ENCODE measurements at places on chromosomes 7 and 10.

DNA sequence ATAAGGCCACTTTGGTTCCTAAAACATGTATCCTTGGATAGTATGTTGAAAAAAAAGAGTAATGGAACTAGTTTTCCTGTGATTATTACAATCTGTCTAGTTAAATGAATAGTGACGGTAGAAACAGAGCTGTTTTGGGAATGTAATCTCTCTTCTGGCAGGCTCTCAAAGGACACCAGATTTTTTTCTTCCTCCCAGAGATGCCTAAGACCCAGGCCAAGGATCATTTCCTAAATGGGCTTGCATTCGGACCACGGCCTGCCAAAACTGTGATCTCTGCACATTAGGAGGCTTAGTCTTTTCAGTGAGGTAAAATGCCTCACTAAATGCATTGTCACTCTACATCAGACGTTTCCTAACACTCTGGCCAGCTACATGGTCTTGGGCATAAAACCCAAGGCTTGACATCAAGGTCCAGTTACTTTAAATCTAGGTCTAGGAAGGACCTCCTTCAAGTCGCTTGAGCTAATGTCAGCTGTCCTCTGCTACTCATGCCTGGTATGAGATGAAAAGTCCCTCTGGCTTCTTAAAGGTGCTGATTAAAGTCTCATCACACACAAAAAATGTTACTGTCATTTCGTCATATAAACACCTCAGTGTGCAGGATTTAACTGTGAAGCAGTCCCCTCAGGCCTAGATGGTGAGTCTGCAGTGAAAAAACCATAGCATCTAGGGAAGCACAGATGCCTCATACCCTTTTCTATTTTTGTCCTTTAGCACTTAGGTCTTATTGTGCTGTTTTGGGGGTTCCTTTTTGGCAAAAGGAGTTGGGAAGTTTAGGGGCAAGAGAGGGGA is 47.7 kb downstream of the DLD start:
- DNase-seq, result no peak

DNA sequence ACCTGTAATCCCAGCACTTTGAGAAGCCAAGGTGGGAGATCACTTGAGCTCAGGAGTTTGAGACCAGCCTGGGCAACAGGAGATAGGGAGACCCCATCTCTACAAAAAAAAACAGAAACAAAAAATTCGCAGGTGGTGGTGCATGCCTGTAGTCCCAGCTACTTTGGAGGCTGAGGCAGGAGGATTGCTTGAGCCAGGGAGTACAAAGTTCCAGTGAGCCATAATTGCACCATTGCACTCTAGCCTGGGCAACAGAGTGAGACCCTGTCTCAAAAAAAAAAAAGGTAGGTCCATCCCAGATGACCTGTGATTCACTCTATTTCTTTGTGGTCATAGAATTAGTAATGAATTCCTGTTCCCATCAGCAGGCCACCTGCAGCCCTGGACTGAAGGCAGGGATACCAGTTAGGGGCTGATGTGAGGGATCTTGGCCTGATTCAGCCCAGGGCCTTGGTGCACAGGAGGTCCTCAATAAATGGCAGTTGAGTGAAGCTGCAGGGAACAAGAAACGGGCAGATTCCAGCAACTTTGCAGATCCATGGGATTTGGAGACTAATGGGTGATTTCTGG is at the start of gene MYH16:
TSS of gene MYH16 (plus strand) at position 364 of the 570 bp plus-strand sequence.
- no peak for DNase-seq

DNA sequence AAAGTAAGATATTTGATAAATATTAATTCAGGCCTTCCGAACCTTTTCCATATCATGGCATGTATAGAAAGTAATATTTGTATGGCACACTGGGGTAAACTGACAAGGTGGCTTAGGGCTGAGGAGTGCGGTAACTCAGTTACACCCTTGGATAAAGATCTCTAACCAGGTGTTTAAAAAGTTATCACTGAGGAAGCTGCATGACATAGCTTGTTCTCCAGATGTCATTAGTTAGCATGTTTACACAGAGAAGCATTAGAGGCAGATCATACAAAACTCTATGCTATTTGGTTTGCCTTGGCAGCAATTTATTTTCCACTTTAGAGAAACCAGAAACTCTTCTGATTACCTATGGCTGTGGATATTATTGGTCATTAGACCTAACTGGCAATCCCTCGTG is 118.2 kb downstream of the ST7 start:
- no peak for DNase-seq

GRCh38 chr10:58955615-58956014 is 220.8 kb upstream of the PHYHIPL start:
- DNase-seq, result no peak

DNA sequence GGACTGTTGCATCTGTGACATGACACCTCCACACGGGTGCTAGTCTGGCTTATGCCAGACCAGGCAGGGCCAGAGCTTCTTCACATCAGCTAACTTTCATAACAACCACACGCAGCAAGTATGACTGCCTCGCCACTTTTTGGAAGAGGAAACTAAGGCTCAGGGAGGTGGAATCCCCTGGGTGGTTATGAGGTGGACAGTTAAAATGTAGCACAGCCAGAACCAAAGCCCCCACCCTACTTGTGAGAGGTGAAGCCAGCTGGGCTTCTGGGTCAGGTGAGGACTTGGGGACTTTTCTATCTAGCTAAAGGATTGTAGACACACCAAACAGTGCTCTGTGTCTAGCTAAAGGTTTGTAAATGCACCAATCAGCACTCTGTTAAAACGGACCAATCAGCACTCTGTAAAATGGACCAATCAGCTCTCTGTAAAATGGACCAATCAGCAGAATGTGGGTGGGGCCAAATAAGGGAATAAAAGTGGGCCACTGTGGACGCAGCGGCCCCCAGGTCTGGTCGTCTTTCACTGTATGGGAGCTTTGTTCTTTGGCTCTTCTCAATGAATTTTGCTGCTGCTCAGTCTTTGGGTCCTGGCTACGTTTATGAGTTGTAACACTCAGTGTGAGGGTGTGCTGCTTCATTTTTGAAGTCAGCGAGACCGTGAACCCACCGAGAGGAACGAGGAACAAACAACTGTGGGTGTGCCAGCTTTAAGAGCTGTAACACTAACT is 171.0 kb downstream of the PTPN20 start:
- DNase-seq, result no peak

DNA sequence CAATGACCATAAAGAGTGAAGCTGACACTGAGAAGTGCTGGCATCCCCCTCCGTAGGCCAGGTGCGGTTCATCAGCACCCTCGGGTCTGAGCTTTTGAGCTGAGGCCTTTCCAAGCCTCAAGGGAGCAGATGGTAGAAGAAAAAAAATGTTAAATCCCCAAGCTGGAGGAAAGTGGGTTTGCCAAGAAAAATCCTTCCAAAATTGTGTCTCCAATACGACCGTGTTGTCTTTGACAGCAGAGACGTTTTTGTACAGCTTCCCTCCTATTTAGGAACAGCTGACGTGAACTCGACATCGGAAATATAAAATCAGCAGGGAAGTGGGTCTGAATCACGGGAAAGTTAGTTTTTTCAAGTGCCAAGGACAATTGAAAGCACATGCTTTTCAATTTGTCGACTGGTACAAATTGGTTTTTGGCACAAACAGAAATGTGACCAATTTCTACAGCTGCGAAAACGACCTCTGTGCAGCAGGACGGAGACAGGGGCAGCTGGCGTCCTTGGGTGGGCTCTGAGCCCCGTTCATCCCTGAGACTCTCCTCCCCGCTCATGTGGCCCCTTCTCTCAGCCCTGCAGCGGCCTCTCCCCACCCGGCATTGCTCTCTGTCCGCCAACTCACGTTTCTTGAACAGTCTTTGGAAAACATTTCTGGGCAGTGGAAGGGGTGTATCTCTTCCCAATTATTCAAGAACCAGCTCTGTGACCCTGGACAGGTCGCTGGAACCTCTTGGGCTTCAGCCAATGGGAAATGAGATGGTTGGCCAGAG is 89.9 kb downstream of the PAXIP1 start:
- DNase-seq, result no peak

DNA sequence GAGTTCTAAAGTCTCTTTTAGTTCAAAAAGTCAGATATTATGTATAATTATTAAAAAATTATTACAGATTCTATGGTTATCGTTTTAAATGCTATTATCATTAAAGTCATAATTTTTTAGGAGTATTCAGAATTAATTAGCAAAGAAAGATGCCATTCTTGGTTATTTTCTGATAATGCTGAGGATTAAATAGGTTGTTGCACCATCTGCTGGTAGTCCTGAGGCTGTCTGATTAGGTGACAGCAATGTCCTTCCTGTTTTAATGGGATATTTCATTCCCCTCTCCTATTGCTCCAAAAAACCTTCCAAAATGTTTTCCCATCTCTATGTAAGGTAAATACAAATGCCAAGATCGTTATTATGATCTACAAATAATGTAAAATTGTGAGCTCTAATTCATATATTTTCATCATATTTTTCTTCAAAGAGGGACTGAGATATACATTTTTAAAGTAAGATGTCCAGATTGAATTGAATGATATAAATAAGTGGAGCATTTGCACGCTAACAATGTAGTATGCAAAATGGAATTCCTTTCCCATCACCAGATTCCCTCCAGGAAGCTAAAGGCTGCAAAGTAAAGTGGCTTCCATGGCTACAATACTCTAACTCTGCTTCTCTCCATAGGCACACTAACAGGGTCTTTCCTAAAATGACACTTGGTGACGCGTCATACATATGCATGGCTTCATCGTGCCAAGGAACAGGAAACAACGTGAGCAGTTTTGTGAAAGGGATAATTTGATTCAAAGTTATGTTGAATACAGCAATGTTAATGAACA is 58.8 kb upstream of the AKR1E2 start:
- no peak for DNase-seq

DNA sequence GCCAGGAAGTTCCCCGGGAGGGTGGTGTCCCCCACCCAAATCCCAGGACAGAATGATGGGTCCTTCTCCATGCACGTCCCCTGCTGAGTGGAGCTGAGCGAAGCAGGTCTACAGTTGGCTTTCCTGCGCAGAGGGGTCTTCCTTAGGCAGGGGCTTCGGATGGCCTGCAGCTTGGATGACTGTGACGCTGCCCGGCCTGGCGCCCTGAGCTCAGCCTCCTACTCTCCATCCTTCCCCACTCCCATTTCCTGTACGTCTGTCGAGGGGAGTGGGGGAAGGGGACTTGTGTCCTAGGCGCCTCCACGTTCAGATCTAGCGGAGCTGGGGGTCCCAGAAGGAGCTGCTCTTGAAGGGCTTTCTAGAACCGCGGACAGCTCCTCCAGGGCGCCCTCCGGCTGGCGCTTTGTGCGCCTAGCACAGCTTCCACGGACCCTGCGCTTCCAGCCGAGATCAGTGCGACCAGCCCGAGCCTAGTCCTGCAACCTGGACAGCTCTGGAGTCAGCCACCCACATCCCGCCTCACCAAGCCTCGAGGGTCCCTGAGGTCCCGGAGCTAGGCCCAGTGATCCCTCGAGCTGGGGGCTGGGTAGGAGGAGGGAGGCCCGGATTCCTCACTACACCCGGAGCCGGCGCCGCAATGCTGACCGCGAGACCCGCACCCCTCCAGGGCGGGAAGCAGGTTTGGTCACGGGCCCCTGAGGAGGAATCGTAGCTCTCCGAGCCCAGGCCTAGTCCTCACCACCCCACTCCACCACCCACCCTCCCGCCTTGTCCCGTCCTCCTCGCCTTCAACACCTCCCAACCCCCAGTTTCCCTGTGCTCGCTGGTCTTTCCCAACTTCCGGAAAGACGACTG is 1.9 kb downstream of the GRID1 start:
- no peak for DNase-seq

DNA sequence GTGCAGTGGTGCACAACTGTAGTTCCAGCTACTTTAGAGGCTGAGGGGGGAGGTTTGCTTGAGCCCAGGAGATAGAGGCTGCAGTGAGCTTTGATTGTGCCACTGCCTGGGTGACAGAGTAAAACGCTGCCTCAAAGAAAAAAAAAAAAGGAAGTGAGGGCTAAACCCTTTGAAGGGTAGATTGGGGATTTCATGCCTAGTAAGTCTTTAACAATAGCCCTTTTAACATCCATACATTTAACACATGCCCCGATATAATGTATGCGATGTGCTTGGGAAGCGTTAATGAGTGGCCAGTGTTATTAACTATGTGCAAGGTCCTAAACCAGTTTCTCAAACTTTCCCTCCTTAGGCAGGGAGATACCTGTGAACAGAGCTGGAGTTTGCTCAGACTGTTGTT is 229.2 kb upstream of the HPS1 start:
- DNase-seq, result no peak

DNA sequence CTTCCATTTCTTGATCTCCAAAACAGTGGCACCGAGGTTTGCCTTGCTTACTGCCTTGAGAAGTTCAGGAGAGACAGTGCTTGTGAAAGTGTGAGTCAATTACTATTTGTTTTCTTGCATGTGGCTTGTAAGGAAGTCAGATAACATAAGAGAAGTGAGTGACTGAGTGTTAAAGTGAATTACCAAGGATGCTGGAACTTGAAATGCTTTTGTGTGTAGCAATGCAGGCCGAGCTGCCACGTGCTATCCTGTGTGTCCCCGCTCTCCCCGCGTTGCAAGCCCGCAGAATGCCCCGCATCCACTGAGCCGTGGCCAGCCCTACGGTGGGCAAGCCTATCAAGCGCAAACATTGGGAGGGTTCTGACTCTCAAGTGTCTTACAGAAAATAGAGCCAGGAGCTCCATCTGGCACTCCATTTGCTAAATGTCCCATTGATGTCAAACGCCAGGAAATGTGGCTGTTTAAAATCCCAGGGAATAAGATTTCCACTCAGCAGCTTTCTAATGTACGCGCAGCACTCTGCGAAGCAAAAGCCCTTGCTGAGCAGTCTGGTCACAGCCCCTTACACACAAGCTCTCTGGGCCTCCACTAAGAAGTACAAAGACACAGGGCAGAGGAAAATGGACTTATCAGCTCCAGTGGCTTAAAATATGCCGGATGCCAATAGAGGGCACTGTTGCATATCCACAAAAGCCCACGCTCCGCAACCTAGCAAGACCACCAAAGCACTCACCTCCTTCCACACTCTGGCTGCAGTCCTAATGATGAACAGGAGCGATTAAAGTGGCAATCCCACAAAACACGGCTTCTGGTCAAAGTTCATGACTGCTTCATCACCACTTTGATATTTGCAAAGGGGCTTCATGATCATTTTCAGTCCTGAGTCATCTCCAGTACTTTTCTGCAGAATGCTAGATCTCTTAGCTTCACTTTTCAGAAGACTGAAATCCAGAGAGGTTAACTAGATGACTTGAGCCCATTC is 158.0 kb upstream of the ITGB1 start:
- DNase-seq, result no peak

- DNase-seq, result no peak
Observed at GRCh38 chr10:14688606-14689005, 86.1 kb downstream of the FAM107B start.

GRCh38 chr10:131824371-131825149 is 76.2 kb upstream of the PPP2R2D start:
- DNase-seq, result no peak

GRCh38 chr10:97385565-97385964 is 15.6 kb downstream of the RRP12 start:
- no peak for DNase-seq
